Keratinocyte (primary cell): ENCODE measurements at places on chromosomes 12 and 14. TPM values are rescaled to one million over a fixed set of nuclear protein-coding genes. Genes with fewer than 3 reads are reported as not detected.

Gene RPL10L
- polyA plus RNA-seq: not detected in 3 replicates

Gene AKAP6
- polyA plus RNA-seq: 1.3 to 2.6 TPM (median 2.0 TPM) in 3 replicates

Gene GPR84
- polyA plus RNA-seq: 0.08 to 0.17 TPM (median 0.12 TPM) in 3 replicates

Gene OTOGL
- 0.01 to 0.08 TPM (median 0.01 TPM) in 3 replicates for polyA plus RNA-seq

Gene TMCC3
- 14.8 to 20.0 TPM (median 18.9 TPM) in 3 replicates for polyA plus RNA-seq

Gene PPP1R1A
- polyA plus RNA-seq: not detected in 3 replicates

Gene IRAK3
- 0.06 to 0.17 TPM (median 0.07 TPM) in 3 replicates for polyA plus RNA-seq

Gene HRK
- polyA plus RNA-seq: 0.01 to 0.03 TPM (median 0.03 TPM) in 3 replicates

Gene PRH2
- polyA plus RNA-seq: 0.12 to 0.13 TPM in 2 of 3 replicates, not detected in the other

Gene PPM1H
- polyA plus RNA-seq: 0.07 to 0.21 TPM (median 0.09 TPM) in 3 replicates

Gene COX8C
- polyA plus RNA-seq: not detected in 3 replicates

Gene PIK3C2G
- 1.7 to 3.7 TPM (median 2.0 TPM) in 3 replicates for polyA plus RNA-seq

Gene PTPRB
- polyA plus RNA-seq: 0.33 to 0.65 TPM (median 0.46 TPM) in 3 replicates

Gene NGB
- polyA plus RNA-seq: not detected in 3 replicates

Gene WIF1
- polyA plus RNA-seq: not detected in 3 replicates

Gene IL23A
- 0.68 to 1.6 TPM (median 1.5 TPM) in 3 replicates for polyA plus RNA-seq

Gene MMP19
- 2.2 to 4.1 TPM (median 2.7 TPM) in 3 replicates for polyA plus RNA-seq

Gene RFX4
- not detected in 3 replicates for polyA plus RNA-seq

Gene MORN3
- polyA plus RNA-seq: 0.30 to 0.59 TPM (median 0.57 TPM) in 3 replicates

Gene CACNA2D4
- 0.03 to 0.09 TPM (median 0.05 TPM) in 3 replicates for polyA plus RNA-seq

Gene ANO2
- polyA plus RNA-seq: 0.14 to 0.44 TPM (median 0.28 TPM) in 3 replicates

Gene KLC1
- 113 to 130 TPM (median 116 TPM) in 3 replicates for polyA plus RNA-seq

Gene GLTP
- 54.6 to 73.7 TPM (median 66.9 TPM) in 3 replicates for polyA plus RNA-seq

Gene TESPA1
- polyA plus RNA-seq: 0.08 TPM in 1 of 3 replicates, not detected in the others

Gene BMAL2
- polyA plus RNA-seq: 12.5 to 33.6 TPM (median 28.1 TPM) in 3 replicates

Gene RTN1
- 0.05 to 0.06 TPM in 2 of 3 replicates, not detected in the other for polyA plus RNA-seq

Gene KRT80
- 3.3 to 7.2 TPM (median 4.1 TPM) in 3 replicates for polyA plus RNA-seq

Gene TAS2R19
- 0.17 to 0.31 TPM in 2 of 3 replicates, not detected in the other for polyA plus RNA-seq

Gene PUS1
- 25.8 to 27.1 TPM (median 26.3 TPM) in 3 replicates for polyA plus RNA-seq

Gene OGFOD2
- polyA plus RNA-seq: 6.9 to 14.1 TPM (median 7.9 TPM) in 3 replicates

Gene IFNG-AS1
- polyA plus RNA-seq: not detected in 3 replicates

Gene MSRB3
- 11.5 to 12.7 TPM (median 12.3 TPM) in 3 replicates for polyA plus RNA-seq

Gene SYCP3
- polyA plus RNA-seq: 0.09 to 0.16 TPM (median 0.13 TPM) in 3 replicates

Gene C3AR1
- polyA plus RNA-seq: 0.57 to 0.99 TPM (median 0.60 TPM) in 3 replicates

Gene KRT82
- 0.03 TPM in 1 of 3 replicates, not detected in the others for polyA plus RNA-seq

Gene KCNK13
- 0.03 TPM in 2 of 3 replicates, not detected in the other for polyA plus RNA-seq

Gene PPP1R36
- 0.45 to 0.92 TPM (median 0.81 TPM) in 3 replicates for polyA plus RNA-seq

Gene IL26
- polyA plus RNA-seq: not detected in 3 replicates

Gene AQP2
- polyA plus RNA-seq: not detected in 3 replicates

Gene CACNA1C
- not detected in 3 replicates for polyA plus RNA-seq

Gene RD3L
- not detected in 3 replicates for polyA plus RNA-seq

Gene OTX2
- polyA plus RNA-seq: not detected in 3 replicates

Gene FGF23
- polyA plus RNA-seq: not detected in 3 replicates

Gene CYP27B1
- polyA plus RNA-seq: 19.0 to 40.5 TPM (median 33.6 TPM) in 3 replicates

Gene ACSM4
- not detected in 3 replicates for polyA plus RNA-seq
